ENCODE measurements at places on chromosomes 12 and 14.
A peak's percentile ranks its signal among the peaks of the same experiment; 100 is the strongest.

- DNase-seq: no peak
These were observed 3.0 kb upstream of the PPP1CC start for GRCh38 chr12:110745542-110746284.

- DNase-seq: no peak
These were observed 77.6 kb downstream of the LGMN start for GRCh38 chr14:92670643-92671366.

GRCh38 chr12:29517264-29517663 is 19.8 kb upstream of the OVCH1 start:
- DNase-seq: no peak

DNA sequence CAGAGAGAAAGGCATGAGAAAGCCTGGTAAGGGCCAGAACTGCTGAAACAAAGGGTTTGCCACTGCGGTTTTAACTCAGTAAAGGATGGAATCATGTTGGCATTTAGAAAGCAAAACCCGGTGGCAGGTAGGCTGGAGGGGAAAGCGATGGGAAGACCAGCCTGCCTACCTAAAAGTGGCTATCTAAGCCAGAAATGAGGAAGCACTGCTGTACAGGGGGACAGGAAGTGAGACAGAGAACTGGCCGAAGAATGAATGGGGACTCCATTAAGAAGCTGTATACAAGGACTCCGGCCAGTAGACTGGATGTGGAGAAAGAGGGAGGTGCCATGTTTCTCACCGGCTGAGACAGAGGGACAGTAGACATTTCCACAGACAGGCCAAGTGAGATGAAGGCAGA is 48.2 kb downstream of the PPM1H start:
- DNase-seq: no peak

DNA sequence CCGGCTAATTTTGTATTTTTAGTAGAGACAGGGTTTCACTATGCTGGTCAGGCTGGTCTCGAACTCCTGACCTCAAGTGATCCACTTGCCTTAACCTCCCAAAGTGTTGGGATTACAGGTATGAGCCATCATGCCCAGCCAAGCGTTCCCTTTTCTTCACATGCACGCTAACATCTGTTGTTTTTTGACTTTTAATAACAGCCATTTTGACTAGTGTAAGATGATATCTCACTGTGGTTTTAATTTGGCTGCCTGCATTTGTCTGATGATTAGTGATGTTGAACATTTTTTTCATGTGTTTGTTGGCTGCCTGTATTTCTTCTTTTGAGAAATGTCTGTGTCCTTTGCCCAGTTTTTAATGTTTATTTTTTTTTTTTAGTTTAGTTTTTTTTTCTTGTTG is 10.2 kb upstream of the YARS2 start:
- no peak for DNase-seq

DNA sequence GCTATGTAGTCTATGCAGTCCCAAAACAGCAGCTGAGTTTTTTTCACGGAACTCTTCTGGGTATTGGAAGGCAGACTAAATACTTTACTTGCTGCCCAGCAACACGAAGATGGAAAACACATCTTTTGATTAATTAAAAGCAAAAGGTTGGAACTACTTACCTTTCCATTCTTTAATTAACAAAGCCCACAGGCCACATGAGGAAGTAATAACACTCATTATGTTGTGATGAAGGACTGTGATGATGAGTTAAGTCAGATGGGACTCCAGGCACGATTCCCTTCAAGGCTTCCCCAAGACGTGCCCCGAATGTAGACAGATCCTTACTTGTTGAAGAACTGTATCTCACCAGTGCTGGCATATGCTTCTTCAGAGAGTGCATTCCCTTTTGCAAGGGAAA is 129.0 kb downstream of the WIF1 start:
- no peak for DNase-seq

- no peak for DNase-seq
These were observed 160.9 kb downstream of the EPS8 start for GRCh38 chr12:15627995-15628945.

- no peak for DNase-seq
These were observed 322.7 kb downstream of the CEP128 start for GRCh38 chr14:80618751-80619329.

DNA sequence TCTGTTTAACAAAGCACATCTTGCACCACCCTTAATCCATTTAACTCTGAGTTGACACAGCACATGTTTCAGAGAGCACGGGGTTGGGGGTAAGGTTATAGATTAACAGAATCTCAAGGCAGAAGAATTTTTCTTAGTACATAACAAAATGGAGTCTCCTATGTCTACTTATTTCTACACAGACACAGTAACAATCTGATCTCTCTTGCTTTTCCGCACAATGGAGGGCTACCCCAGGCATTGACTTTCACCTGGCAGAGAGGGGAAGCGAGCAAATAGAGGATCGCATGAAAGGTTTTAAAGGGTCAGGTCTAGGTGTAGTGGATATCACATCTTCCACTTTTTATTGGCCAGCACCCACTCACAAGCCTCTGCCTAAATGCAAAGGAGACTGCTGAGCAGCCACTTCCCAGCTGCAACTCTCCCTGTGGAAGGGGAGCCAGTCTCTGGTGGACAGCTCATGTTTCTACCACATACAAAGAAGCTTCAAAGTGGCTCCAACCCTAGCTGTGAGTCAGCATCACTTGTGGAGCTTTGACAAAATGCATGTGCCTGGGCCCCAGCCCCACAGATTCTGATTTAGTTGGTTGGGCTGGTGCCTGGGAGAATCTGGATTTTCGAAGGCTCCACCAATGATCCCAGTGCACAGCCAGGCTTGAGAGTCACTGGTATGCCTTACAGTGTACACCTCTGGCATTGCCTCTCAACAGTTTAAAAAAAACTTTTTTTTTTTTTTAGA is 7.2 kb upstream of the FNTB start:
- no peak for DNase-seq

DNA sequence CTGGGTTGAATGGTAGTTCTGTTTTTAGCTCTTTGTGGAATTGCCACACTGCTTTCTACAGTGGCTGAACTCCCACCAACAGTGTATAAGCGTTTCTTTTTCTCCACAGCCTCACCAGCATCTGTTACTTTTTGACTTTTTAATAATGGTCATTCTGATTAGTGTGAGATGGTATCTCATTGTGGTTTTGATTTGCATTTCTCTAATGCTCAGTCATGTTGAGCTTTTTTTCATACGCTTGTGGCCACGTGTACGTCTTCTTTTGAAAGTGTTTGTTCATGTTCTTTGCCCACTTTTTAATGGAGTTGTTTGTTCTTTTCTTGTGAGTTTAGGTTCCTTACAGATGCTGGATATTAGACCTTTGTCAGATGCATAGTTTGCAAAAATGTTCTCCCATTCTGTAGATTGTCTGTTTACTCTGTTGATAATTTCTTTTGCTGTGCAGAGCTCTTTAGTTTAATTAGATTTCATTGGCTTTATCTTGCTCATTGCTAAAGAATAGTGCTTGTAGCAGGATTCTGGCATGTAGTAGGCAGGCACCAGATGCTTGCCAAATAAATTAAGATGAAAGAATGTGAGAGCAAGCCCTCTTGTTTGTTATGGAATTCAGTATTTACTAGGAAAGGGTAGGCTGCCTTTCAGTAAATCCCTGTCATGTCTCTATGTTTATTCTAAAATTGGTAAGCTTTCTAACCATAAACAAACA is 86.8 kb downstream of the PDE3A start:
- no peak for DNase-seq

DNA sequence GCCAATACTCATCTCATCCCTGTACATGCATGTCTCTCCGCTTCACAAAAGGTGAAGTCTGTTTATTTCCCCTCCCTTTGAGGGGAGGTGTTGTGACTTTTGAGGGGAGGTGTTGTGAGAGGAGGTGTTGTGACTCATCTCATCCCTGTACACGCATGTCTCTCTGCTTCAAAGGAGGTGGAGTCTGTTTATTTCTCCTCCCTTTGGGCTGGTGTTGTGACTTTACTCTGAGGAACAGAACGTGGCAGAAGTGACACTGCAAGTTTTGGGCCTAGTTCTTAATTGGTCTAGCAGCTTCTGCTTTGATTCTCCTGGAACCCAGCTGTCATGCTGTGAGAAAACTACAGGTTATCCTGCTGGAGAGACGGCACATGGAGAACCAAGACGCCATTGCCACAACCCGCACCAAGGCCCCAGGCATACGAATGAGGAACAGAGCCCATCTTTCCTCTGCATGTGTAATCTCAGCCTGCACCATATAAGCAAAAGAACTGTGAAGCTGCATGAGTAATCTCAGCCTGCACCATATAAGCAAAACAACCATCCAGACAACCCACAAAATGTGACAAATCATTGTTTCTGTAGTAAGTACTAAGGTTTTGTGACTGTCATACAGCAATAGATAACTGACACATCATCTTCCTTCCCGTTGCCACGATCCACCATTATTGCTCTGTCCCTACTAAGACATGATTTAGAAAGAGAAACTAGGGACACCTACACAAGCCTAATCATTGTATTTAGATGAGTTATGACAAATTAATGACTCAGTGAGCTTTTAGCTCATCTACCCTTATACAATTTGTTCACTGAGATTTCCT is 30.0 kb downstream of the GALNT4 start:
- no peak for DNase-seq

GRCh38 chr14:54322701-54323337 is 74.0 kb upstream of the CDKN3 start:
- DNase-seq: no peak

DNA sequence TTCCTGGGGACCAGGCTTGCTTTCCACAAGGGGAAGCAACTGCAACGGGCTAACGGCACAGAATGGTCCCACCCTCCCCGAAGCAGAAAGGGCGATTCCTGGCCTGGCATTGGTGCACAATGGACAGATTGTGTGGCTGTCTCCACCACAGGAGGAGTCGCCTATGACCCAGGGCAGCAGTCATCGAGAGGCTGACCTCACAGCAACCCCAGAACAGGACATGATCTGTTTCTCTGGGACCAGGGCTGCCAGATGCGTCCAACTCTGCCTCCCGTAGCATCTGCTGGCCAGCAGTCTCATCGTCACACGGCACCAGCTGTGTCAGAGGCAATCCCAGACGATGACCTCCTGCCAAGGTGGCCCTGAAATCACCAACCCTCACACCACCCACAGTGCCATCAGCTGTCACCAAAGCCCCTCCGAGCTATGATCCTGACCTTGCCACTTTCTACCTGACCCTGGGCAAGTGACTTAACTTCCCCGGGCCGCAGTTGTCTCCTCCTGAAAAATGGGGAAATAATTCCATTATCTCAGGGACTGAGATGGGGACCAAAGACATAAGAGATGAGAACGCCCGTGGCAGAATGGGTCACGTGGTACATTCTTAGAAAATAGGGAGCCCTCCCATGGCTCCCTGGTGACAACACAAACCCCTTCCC is 86.7 kb downstream of the CHGA start:
- DNase-seq: no peak

GRCh38 chr12:57765003-57765697 is 1.7 kb downstream of the CYP27B1 start:
- no peak for DNase-seq

DNA sequence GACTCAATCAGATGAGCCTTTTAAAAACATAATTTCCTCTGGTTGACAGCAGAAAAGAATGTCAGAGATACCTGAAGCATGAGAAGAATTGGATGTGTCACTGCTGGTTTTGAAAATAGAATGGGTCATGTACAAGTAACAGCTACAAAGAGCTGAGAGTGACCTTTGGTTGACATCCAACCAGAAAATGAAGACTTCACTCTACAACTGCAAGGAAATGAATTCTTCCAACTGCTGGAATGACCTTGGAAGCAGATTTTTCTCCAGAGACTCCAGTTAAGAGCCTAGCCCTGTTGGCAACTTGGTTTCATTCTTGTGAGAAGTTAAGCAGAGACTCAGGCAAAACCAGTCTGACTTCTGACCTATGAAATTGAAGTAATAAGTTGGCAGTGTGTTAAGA is 505.9 kb downstream of the SLC16A7 start:
- peak; percentile 31 for DNase-seq

DNA sequence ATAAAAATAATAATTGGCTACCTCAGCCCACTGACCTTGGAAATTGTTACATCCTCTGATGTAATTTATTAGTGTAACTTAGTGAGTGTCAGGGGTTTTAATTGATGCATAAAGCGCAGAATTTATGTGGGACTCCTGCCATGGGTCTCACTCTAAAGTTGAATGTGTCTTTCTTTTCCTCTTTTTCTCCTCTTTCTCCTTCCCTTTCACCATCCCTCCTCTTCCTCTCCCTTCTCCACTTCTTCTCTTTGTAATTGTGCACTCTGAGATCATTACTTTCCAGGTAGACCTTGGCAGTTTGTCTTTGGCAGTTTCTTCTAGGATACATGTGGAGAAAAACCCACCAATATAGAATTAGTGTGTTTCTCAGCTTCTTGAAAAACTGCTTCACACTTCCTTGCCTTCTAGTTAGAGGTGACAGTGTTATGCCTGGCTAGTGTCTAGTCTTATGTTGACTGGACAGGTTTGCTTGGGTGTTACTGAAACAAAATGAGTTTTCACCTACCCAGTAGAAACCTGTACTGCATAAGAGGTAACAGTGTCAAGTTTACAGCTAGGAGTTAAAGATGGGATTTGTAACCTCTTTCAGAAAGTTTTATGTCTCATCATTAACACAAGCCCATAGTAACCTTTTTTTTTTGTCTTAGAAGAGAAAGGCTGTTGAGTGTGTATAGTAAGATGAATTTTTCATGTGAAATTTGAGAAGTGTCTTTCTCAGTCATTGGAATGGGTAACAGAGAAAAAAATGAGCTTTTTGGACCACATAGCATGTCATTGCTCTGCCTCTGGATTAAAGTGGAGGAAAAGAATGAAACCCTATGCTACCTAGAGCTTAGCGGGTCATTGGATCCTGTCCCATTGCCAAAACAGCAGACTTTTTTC is 18.6 kb downstream of the PELI2 start:
- DNase-seq: no peak

GRCh38 chr12:65208964-65209654 is 39.7 kb downstream of the LEMD3 start:
- no peak for DNase-seq

DNA sequence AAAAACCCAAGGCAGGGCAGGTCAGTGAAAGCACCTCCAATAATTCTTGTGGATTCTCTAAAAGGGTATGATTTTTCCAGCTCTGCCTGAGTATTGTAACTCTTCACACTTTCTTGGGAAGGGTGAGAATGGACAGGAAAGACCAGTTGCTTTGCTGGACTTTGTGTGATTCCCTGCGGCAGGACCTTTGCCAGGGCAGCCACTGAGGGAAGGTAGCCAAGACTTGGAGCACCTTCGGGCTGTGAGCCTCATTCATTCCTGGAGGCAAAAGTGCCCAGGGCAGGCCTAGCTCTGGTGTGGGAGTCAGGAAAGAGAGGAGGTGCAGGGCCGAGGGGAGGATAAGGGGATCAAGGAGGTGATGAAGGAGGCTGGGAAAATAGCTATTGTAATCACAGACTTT is 80.2 kb downstream of the VCPKMT start:
- no peak for DNase-seq

GRCh38 chr12:96400631-96401075 is 414 bp upstream of the CDK17 start:
- DNase-seq: no peak

- no peak for DNase-seq
These were observed 94.6 kb upstream of the MUCL1 start for GRCh38 chr12:54759751-54760150.

DNA sequence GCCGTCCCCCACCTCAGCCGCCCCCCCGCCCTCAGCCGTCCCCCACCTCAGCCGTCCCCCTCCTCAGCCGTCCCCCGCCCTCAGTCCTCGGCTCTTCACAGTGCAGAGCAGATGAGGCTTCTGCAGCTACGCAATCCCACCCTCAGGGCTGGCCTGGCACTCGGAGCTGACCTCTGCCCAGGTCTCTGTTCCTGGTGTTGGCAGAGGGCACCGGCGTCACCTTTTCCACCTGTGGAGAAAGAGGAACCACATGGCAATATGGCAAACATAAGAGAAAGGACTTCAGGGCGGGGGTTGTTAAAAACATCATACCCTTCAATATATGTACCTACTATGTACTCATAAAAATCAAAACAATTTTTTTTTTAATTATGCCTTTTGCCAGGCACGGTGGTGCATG is 45.8 kb downstream of the MLXIP start:
- no peak for DNase-seq
